ENCODE measurements at places on chromosomes 3 and 15. TPM values are rescaled to one million over a fixed set of nuclear protein-coding genes. Genes with fewer than 3 reads are reported as not detected.

ZWILCH gene
- 40.0 TPM for total RNA-seq

RYR3 gene
- 0.05 TPM for total RNA-seq

CCR9 gene
- total RNA-seq: not detected

SAMMSON gene
- not detected for total RNA-seq

LYZL4 gene
- total RNA-seq: not detected

PPIP5K1 gene
- total RNA-seq: 4.7 TPM

INSYN1 gene
- total RNA-seq: 2.7 TPM

CYP1A1 gene
- total RNA-seq: 1.5 TPM

JMJD7 gene
- total RNA-seq: 2.8 TPM

SLC22A14 gene
- 0.12 TPM for total RNA-seq

FANCD2OS gene
- not detected for total RNA-seq

UCN2 gene
- 8.3 TPM for total RNA-seq

PGBD4 gene
- total RNA-seq: 1.6 TPM

ZNF80 gene
- total RNA-seq: 0.04 TPM

NMNAT3 gene
- 1.7 TPM for total RNA-seq

SH2D7 gene
- not detected for total RNA-seq
